CD4-positive, alpha-beta T cell treated with Interleukin-6 at 100 ng/mL for 8 hours (primary cell): ENCODE measurements at places on chromosomes 2 and 18.

DNA sequence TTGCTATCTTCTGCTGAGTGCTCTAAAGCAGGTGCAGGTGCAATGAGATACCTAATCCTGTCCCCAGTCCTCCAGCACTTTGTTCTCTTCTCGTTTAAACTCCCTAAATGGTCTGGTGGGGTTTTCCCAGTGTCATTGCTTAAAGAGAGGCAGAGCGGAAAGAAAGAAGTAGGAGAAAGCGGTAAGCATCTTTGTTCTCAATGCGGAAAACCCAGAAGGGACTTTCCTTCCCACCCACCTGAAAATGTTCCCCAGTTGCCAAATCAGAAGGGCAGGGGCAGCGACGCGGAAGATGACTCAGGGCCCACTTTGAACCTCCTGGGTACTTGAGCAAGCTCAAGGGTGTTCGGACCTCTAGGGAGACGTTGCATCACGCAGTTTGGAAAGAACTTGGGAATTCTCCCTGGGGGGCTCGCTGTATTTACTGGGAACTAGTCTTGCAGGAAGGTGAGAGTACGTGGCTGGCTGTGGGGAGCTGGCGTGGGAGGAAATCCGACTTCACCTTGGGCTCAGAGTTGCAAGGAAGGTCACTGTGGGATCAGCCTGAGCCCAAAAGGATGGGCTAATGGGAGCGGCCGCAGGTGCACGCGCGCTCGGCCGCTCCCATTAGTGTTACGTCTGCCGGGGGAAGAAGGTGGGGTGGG lies 589 bp upstream of the SGPP2 start:
- peak; percentile 12 for DNase-seq

- no peak for DNase-seq
These were observed 236.8 kb upstream of the RBMS1 start for GRCh38 chr2:160730296-160730995.

DNA sequence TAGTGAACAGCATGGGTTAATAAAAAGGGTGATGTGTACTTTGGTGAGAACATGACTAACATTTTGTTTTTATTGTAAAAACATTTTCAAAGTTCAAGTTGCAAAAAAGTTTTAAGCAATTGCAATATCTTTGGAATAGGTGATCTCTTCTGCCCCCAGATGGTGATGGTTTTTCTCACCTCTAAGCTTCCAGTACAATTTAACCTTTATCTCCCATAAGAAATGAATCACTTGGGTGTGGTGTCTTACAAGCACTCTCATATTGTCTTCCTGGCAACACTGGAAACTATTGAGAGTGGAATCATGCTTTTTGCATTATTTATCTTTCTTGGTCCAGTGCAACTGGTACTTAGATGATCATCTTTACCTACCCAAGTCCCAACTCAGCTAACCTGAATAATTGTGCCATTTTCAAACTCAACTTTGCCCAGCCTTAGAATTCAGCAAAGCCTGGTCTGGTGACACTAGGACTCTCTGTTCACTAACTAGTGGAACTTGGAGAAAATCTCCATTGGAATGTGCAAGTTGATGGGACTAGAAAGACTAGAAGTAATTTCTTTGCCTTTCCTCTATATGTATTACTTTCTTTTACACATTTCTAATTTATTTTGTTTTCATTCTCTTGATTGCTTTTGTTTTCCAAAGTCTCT lies 964.7 kb upstream of the ZEB2 start:
- DNase-seq: no peak

GRCh38 chr2:9952286-9952737 lies 819 bp downstream of the GRHL1 start:
- DNase-seq: no peak

GRCh38 chr2:68827666-68828065 lies 43.5 kb downstream of the BMP10 start:
- DNase-seq: no peak

DNA sequence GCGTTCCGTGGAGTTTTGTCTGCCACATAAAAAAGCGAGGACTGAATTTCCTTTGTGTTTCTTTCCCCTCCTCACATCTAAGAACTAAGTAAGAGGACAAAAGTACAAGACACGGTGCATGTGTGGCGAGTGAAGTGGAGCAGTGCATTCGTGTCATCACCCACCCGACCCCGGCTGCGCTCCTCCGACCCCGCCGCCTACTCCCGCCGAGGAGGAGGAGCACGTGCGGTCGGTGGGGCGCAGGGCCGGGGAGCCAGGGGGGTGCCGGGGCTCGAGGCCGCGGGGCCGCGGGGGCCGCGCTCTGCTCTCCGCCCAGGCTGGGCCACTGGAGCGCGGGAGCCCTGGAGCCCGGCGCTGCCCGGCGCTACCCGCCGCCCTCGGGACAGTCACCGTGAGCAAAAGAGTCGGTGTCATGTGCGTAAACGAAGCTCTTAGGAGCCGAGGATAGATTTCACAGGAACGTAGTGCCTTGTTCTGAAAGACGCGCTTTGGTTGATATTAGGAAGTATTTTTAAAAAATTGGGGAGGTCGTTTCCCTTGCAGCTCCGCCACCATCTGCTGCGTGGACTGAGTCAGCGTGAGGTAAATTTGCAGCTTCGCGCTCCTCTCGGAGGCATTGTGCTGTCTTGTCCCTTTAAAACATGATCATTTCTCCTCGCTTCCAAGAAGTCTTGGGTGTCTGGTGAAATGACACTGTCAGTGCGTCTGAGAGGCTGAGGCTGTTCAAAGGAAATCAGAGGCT lies 11.0 kb downstream of the TBR1 start:
- DNase-seq: no peak

DNA sequence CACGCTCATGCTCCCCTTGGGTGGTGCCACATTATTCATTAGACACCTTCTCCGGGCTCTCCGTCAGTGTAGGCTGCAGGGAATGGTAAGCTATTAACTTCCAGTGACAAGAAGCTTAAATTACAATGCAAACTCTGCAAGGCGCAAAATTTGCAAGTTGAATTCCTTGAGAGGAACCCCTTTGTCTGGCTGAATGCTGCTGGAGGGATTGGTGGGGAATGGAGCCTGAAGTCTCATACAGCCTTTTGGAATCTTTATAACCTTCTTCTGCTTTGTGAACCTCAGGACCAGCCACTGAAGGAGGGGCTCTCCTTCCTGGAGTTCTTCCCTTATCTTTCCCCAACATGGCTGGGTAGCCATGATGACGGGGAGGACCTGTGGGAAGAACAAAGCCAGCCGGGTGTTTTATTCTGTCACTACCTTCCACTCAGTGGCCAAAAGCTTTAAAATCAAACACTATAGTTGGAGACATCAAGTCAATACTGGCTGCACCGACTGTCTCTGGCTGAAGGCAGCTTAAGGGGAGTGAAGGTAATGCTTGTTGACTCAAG lies 220.9 kb upstream of the EPHA4 start:
- no peak for DNase-seq

DNA sequence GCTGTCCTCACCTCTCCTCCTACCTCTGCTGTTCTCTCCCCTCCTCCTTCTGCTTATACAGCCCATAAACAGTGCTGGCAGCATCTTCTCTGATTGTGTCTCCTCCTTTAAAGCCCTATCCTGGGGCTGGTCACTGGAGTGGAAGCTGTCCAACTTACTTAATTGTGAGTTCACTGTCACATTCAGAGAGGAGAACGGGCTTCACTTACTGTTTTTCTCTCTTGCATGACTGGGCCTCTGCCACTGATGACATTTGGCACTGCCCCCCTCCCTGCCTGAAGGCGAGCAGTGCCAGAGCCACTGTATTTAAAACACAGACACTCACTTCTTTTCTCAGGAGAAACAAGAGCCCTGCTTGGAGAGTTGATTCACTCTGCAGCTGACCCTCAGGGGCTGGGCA lies 12.3 kb downstream of the GAD1 start:
- DNase-seq: no peak

DNA sequence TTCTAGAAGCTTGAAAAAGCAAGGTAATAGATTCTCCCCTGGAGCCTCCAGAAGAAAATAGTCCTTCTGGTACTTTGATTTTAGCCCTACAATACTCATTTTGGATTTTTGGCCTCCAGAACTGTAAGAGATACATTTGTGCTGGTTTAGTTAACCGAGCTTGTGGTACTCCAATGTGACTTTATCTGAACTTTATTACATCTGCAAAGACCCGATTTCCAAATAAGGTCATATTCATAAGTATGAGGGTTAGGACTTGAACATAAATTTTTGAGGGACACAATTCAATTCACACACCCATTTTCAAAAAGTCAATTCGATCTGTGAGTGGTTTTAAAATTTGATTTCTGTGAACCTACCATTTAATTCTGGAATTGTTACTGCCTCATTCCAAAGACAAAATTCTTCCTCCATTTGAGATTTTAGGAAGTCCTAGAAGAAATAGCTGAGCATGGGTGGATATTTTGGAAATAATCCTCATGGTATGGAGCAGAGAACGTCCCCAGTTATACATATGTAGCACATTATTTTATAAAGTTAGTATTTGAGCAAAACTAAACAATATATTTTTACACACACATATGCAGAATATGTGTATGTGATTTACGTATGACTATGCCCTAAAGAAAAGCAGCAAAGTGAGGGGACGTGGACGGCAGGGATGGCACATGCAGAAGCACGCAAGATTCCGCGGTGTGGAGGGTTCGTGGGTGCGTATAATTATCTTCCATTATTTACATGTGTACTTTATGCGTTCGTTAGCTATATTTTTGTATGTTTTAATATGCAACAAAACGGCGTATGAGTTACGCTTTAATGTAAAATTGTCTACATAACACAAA lies 905 bp upstream of the NUP35 start:
- no peak for DNase-seq

GRCh38 chr2:221282386-221282785 lies 289.7 kb downstream of the EPHA4 start:
- no peak for DNase-seq

DNA sequence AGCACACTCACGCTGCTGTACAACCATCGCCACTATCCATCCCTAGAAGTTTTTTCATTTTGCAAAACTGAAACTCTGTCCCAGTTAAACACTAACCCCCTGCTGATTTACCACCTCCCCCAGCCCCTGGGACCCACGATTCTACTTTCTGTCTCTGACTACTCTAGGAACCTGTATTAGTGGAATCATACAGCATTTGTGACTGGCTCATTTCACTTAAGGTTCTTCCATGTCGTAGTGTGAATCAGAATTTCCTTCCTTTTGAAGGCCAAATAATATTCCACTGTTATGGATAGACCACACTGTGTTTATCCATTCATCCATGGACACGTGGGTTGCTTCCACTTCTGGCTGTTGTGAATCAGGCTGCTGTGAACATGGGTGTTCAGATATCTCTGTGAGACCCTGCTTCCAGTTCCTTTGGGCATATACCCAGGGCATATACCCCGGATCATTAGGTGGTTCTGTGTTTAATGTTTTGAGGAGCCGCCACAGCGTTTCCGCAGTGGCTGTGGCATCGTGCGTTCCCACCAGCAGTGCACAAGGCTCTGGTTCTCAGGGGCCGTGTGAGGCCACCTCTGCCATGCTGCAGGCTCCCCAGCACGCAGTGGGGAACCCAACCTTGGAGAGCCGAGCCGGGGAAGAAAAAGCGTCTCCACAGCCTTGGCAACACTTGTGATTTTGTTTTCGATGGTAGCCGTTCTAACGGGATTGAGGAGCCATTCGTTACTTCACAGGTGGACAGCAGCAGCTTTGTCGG lies 10.1 kb downstream of the RAMP1 start:
- DNase-seq: no peak

DNA sequence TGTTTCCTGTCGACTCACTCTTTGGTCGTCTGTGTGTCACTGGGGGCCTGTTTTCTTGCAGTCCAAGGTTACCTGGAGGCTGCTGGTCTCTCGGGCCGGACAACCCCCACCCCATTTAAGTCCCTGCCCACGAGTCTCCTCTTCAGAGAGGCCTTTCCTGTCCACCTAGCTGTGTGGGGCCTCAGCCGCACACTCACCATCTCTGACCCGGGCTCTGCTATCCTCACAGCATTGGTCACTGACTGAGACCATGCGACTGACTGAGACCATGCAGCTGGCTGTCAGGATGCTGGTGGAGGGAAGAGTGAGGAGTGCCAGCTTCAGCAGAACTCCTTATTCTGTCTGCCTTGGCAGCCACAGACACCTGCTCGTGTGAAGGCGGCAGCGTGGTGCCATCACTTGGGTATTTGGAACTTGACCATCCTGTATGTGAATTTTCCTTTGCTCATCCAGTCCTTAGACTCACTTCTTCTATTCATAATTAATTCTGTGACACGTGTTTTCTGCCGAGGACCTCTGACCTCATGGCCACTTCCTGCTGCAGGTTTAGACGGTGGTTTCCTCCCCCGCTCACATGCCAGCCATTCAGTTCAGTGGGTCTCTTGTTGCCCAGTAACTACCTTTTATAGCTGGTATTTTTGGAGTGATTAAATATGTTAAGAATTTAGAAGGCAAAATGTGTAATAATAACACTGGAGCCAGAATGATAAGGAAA lies 47.5 kb upstream of the ASB1 start:
- DNase-seq: no peak

- DNase-seq: no peak
These were observed 629.7 kb upstream of the SETBP1 start for GRCh38 chr18:44051026-44051425.
